ENCODE measurements at places on chromosomes 7 and 10.

GRCh38 chr7:37993060-37993501, 72.6 kb downstream of the EPDR1 start:
- no peak for DNase-seq

- DNase-seq = no peak
Measured at GRCh38 chr7:121945066-121945465, 72.1 kb downstream of the PTPRZ1 start.

DNA sequence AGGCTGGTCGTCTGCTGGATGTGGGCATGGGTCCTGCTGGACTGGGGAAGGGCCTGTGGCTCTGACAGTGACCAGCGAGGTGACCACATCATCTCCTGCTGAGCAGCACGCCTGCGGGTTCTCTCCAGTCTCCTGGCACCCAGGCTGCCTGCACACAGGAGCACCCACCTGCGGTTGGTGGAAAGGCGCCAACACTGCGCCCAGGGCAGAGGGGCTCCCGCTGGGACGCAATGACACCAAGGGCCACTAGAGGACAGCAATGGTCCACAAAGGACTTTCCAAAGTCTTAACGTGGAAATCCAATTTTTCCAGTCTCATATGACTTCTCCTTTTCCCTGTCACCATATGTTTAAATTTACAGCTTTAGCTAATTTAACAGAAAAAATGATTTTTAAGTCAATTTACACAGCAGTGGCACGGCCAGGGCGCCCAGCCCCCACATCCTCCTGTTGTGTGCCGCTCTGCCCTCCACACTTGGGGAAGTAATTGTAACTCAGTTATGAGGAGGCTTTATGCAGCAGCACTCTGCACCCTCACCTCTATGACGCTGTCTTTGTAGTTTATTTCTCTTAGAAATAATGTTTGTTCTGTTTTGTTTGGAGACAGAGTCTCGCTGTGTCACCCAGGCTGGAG, 38.1 kb downstream of the CFAP46 start:
- DNase-seq = peak; percentile 43

- no peak for DNase-seq
Measured at GRCh38 chr7:121873289-121874194, 581 bp downstream of the PTPRZ1 start.

DNA sequence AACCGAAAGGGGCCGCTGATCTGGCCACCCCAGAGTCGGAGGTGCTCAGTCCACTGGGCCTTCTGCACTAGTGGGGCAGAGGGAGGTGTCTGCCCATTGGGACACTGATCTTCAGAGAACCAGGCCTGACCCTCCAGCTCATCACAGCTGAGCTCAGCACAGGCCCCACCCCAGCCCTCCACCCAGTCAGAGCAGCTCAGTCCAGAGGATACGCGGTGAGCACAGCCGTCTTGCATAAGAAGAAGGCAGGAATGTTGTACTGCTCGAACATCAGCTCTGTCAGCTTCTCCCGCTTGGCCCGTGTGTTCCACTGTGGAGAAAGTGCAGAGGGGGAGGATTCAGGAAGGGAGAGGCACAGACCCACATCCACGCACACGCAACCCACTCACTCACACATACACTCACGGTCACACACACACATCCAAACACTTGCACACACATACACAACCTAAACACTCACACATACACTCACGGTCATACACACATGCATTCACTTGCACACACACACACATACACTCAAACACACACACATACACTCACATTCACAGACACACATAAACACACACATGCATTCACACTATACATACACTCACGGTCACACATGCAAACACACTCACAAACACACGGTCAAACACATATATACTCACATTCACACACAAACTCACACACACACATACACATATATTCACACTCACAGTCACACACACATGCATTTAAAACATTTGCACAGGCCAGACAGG, 6.3 kb downstream of the ACTL6B start:
- no peak for DNase-seq

- no peak for DNase-seq
Measured at GRCh38 chr10:117547016-117547715, 4.6 kb downstream of the EMX2 start.

- no peak for DNase-seq
Measured at GRCh38 chr7:29486191-29486700, 77.4 kb upstream of the PRR15 start.

GRCh38 chr7:26618449-26618848, 245.9 kb downstream of the SKAP2 start:
- DNase-seq = no peak

GRCh38 chr7:45401851-45402250, 172.3 kb upstream of the ADCY1 start:
- DNase-seq = no peak
